ENCODE measurements at places on chromosomes 1 and 21.

DNA sequence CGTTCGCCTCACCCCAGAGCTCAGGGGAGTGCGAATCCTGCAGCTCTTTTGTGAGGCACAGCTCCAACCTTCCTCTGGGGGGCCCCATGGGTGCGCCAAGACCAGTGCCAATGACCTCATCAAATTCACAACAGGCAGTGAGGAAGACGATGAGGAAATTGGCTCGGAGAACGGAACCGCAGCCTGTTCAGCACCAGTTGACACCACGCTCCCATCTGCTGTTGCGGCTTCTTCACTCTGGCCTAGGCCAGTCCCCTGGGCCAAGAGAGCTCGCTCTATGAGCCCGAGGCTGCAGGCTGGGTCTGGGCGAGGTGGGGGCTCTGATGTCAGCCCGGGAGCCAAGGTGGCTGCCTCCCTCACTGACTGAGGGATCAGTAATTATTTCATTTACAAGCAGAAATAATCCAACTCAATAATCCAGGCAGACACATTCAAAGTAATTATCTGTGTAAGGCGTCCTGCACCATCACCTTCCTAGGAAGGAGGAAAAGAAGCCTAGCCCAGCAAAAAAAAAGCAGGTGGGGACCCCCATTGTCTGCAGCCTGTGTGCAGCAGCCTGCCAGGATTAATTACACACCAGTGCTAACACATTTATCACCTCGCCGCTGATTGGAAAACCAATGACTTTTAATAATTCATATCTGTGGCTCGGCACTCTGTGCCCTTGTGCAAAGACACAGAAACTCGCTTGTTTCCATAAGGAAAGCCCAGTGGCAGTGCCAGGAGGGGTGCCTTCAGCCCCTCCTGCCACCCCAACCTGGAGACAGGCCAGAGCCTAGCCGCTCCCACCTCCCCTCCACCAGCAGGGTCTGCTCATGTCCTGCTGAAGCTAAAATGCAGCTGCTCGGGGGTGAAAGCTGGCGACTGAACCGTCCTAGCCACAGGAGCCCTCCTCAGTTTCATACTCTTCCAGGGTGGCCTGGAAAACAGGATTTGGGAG, 1.9 kb downstream of the PLEKHA6 start:
- no peak for DNase-seq

- no peak for DNase-seq
Observed at GRCh38 chr1:234929369-234929768, 199.3 kb downstream of the TOMM20 start.

DNA sequence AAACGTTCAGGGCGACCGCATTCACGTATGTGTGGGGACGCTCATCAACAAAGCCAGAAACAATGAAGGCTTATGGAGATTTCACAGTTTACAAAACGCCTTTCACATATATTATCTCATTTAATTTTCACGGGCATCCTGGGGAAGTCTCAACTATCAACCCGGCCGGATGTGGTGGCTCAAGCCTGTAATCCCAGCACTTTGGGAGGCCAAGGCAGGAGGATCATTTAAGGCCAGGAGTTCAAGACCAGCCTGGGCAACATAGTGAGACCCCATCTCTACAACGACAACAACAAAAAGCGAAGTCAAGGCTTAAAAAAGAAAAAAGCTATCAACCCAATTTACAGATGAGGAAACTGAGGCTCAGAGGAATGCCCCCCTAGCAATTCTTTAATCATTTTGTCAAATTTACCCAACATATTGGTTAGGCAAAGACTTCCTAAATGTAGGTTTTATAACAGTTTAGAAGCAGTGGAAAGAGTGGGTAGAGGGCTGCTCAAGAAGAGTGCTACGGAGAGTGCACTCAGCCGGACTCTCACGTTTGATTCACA, 28.3 kb downstream of the SLC66A1 start:
- DNase-seq, result no peak

DNA sequence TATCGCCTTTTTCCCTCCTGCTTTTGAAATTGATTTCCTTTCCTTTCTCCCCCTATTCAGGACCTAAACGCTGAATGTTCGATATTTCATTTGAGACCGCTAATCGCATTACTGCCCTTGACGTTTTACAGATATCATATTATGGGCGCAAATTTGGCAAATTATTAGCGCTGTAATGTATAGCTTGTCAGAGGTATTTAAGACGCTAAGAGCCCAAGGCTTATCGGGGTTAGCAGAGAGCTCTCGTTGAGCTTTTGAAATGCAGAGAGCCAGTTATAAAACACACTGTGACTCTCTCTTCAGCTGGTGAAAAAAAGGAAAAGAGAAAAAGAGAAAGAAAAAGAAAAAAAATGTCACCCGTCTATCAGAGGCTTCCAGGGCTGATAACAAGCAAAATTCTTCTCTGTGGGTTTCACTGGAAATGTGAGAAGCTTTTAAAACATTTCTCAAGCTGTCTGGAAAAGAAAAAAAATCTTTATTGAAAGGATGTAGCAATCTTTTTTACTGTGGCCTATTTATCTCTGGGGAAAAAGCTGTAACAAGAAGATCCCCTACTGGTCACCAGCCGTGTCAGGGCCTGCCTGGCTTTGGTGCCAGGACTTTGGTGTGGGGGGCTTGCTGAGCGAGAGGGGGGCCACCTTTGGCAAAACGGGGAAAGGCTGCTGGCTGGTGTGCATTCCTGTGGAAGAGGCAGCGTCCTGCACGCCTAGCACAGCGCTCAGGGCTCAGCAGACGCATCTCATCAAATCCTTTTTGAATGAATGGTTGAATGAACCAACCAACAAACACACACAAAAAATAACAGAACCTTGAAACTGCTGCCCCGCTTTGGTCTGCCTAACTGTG, 119.8 kb downstream of the RNF220 start:
- DNase-seq, result no peak

- DNase-seq, result no peak
Observed at GRCh38 chr1:16286122-16286521, 49.1 kb upstream of the CPLANE2 start.

- DNase-seq, result no peak
Observed at GRCh38 chr1:66446261-66447001, 87.5 kb upstream of the SGIP1 start.

DNA sequence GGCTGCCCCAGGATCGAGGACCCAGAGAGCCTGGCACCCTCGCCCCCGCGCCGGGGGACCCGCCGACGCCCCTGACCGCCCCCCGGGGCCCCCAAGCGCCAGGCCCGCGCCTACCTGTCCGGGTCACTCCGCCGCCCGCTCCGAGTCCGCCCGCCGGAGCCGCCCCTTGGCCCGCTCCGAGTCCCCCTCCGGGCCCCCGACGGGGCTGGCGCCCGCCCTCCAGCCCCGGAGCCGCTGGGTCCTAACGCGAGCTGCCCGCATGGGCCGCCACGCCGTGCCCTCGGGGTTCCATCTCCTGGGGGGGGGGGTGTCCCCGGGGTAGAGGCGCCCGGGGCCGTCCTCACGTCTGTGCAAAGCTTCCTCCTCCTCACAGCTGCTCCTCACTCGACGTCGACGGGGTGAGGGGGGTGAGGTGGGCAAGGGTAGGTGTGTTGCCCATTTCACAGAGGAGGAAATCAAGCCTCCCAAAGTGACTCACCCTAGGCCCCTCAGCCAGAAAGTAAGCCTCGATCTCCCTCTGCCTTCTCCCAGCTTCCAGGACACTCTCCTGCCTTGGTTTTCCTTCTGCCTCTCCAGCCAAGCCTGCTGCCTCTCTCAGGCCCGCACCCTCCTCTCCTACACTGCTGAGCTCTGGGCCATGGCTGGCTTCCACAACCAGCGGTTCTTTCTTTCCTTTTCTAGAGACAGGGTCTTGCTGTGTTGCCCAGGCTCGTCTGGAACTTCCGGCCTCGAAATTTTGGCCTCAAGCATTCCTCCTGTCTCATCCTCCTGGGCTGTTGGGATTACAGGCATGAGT, at the start of gene MFAP2:
Gene MFAP2, minus strand, starts transcription at position 148 of the 796 bp plus-strand sequence. CDS start 2,347 bp downstream, outside the sequence.
- no peak for DNase-seq

DNA sequence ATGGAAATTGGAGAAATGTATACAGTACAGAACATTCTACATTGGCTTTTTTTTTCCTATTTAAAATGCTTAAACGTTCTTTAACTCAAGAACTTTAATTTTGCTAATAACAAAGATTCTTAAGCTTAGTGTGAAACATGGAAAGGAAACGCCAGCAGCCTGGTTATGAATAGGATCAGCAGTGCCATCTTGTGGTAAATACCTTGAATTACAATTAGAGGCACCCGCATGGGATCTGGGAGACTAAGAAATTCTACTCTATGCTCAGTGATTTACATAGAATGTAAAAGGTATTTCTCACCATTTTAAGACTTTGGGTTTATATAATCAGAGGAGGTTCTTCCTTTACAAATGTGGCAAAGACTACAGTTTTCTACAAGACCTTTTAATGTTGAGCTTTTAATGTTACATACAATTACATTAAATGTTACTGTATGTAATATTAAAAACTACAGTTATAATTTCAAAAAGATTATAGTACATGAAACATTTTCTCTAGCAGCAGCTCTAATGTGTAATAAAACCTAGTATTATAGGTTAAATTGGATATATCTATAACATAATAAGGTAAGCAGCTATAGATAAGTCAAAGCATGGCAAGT, 32.1 kb upstream of the APOBEC4 start:
- DNase-seq, result no peak

DNA sequence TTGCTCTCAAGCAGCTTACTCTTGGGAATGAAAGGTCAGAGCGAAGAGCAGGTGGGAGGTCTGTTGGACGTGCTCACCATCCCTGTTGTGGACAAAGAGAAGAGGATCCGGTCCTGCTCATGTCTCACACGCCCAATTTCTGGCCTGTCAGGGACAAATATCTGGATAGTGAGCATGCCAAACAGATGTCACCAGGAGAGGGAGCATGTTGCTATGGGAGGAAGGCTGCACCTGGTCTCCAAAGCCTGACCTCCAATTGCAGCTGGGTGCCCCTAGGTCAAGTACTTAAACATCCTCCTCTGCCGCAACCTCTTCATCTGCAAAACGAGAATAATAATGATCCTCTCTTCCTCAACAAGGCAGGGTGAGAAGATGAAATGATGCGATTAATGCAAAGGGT, 53.4 kb downstream of the DMRTA2 start:
- no peak for DNase-seq

DNA sequence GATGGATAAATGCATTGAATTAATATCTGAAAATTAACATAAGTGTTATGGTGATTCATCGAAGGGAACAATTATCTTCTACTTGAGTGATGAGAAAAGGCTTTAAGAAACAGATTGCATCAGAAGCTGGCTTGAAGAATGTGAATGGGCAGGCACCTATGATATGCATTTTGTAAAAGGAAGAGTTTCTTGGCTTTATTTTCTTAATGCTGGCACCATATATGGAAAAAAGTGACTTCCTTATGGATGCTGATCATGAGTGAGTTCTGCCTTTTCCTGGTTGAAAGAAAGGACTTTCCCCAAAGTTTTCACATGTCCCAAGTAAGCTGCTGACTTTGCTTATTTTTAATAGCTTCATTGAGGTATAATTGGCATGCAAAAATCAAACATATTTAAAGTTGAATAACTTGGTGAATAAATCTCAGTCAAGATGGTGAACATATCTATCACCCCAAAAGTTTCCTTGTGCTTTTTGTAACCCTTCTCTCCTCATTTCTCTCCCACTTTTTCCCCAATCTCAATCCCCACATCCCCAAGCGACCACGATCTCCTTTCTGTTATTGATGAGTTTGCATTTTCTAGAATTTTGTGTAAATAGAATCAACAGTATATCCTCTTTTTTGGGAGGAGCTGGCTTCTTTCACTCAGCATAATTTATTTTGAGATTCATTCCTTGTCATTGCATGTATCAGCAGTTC, 74.2 kb downstream of the SPATA46 start:
- DNase-seq, result no peak

DNA sequence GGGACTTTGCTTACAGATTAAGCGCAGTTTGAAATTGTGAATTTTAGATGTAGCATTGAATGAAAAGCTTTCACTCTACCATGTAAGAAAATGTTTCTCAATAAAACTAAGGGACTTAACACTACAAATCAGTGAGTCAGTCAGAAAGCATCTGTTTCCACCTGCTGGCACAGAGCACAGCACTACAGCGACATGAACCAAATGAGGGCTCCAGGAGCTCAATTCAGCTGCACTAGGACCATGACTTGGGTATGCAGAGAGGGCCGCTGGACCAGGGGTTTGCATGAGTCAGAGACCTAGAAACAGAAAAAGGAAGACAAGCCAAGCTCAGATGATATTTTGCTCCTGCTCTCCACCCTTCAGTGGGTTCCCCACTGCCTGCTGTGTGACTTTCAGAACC, 5.2 kb downstream of the SUSD4 start:
- no peak for DNase-seq

GRCh38 chr1:63512584-63512983, 10.4 kb downstream of the ITGB3BP start:
- DNase-seq, result no peak

- no peak for DNase-seq
Observed at GRCh38 chr1:173248247-173248940, 41.3 kb upstream of the TNFSF4 start.

DNA sequence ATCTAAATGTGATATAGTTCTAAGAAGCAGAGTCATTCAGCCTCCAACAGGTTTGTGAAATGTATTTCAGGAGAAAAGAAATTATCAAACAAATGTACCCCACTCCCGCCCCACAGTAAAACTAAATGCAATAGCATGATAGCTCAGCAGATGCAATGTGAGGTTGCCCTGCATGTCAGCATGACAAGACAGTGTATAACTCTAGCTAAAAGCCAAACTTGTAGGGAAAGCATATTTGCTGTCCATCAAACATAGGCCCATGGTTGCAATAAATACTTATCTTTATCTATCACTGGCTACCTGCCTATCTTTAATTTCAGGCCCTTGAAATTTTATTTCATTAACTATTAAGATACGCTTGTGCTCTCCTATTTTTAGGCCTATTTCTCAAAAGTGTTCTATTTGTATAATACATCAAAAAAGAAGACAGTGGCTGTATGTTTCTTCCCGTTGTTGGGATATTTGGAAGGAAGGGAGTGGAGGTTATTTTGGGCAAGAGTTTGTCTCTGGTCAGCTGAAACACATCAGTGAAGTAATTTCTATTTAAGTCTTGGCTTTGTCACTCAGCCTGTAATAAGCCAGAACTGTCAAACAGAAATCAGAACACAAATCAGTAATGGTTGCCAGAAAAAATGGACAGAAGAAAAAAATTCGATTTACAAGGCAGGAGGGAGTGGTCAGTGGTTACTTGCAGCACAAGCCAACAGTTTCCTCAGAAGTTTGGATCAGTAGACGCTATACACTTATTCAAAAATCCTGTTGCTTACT, 307.4 kb upstream of the ADGRL2 start:
- DNase-seq, result no peak

GRCh38 chr1:59431566-59432294, 134.8 kb downstream of the FGGY start:
- DNase-seq, result no peak

GRCh38 chr1:187037973-187038553, 209.3 kb downstream of the PLA2G4A start:
- no peak for DNase-seq

GRCh38 chr1:228964178-228965089, 229.2 kb downstream of the RHOU start:
- no peak for DNase-seq

DNA sequence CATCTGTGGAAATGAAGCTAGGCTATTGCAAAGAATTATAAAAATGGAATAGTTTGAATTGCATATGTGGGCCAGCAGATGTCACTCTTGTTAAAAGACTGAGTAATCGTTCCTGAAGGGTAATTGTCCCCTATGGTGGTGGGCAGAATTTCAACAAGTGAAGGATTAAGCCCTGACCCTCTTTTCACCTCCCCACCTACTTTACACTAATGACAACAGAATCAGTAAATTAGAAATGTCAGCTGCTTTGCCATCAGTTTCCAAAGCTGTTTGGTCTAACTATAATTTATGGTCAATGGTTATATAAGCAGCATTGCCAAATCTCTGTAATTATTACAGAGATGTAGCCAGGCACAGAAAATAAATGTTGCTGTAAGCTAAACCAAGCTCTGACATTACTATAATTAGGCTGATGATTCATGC, 898.6 kb downstream of the AMY1C start:
- DNase-seq, result no peak

Data from activated naive CD4-positive, alpha-beta T cell (primary cell).